ENCODE measurements at places on chromosomes 1 and 21. TPM values are rescaled to one million over a fixed set of nuclear protein-coding genes. Genes with fewer than 3 reads are reported as not detected.

DNA sequence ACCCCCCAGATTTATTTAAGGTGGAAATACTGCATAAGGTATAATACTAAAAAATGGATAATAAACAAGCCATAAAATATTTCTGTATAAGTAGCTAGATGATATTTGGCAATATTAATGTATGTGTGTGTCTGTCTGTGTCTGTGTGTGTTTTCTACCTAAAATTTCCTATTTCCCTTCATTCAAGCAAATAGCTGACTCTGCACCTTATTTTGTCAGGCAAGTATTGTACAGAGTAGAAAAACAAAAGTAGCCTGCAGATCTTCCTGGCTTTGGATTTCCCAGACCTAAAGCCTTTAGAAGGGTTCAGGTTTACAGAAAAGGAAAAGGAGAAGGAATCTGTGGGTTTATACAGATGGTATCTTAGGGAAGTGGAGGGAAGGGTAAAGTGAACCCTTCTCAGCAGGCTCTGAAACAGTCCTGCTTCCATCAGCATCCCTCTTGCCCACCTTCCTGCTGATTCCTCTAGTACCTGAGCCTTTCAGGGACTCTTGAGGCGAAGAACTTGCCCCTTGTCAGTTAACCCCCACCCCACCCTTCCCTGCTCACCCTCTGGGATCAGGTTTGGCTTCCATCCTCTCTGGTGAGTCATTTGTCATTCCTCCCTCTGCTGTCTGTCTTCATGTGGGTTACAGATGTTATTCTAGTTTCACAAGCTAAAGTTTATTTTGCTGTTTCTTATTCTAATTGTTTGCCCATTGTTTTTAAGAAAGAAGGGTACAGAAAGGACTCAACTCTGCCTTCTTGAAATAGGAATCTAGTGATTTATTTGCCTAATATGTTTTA lies 21.7 kb upstream of the RGS16 start:
- H3K4me1 ChIP-seq, result no peaks in the 10 kb centered on the region
- H3K4me3 ChIP-seq, result no peak overlapping the region
- no peak overlapping the region for H3K27ac ChIP-seq
- no peak for DNase-seq
- no peaks in the 10 kb centered on the region for H3K27me3 ChIP-seq

- no peaks in the 10 kb centered on the region for H3K27me3 ChIP-seq
- no peak overlapping the region for H3K4me3 ChIP-seq
- peaks cover 9% of the 10 kb centered on the region for H3K4me1 ChIP-seq
- no peak for DNase-seq
- no peaks in the 10 kb centered on the region for H3K36me3 ChIP-seq
Observed at GRCh38 chr1:80536461-80536860, 1264.3 kb upstream of the ADGRL2 start.

- H3K27me3 ChIP-seq, result no peaks in the 10 kb centered on the region
- H3K36me3 ChIP-seq, result no peaks in the 10 kb centered on the region
- peaks cover 22% of the 10 kb centered on the region for H3K4me1 ChIP-seq
- no peak overlapping the region for H3K4me3 ChIP-seq
Observed at GRCh38 chr1:229199261-229200243, 71.4 kb upstream of the RAB4A start.

Gene ADAMTS5
- total RNA-seq, result 5.6 TPM
